ENCODE measurements at places on chromosomes 1 and 21. TPM values are rescaled to one million over a fixed set of nuclear protein-coding genes. Genes with fewer than 3 reads are reported as not detected.

- DNase-seq = no peak
These were observed 878.6 kb upstream of the ADGRL4 start for GRCh38 chr1:79885101-79885500.

GRCh38 chr1:19349999-19350398, 37.9 kb downstream of the SLC66A1 start:
- DNase-seq = no peak

GRCh38 chr1:162612606-162613400, 19.5 kb upstream of the DDR2 start:
- DNase-seq = no peak

The RNU1-4 gene
- not detected for total RNA-seq

The AQP10 gene
- total RNA-seq = not detected

The HCRTR1 gene
- total RNA-seq = 1.7 TPM

GRCh38 chr1:173853074-173853473, 14.7 kb downstream of the GAS5 start:
- no peak for DNase-seq

DNA sequence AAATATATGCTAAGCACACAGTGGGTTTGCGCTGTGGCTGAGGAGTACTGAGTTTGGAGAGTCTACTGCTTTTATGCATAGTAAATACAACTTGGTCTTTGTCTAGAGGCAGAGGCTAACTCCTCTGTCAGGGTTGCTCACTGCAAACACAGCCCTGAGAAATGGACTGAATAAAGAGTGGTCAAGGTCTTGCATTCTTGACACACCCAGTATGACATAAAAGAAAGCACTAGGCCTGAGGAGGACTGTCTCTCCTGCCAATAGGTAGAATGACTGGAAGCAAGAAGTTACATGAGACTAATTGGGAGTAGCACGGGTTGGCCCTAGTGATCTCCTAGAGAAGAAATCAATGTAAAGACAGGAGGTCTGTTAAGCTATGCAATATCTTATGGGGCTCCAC, 367.2 kb upstream of the B3GALT2 start:
- DNase-seq = no peak

Data from esophagus muscularis mucosa (tissue), 4 donors.